ENCODE measurements at places on chromosomes 11 and 22.

- DNase-seq: no peak
Observed at GRCh38 chr11:105960252-105961245, 61.5 kb downstream of the MSANTD4 start.

DNA sequence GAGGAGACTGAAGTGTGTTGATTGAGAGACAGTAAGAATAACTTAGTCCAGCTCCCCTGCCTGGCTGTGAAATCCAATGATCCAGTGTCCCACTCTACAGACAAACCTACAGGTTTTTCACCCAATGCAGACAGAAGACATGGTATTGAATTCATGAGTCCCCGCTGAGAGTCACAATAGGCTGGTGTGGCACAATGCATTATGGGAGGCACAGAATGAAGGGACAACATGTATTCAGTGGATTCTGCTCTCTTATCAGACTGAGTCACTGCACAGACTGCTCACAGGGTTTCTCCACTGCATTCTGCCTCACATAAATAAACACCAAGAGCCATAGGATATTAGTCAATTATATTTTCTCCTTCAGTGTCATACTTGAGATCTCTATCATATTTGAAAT lies 55.2 kb upstream of the TOP3B start:
- DNase-seq: peak; percentile 25

DNA sequence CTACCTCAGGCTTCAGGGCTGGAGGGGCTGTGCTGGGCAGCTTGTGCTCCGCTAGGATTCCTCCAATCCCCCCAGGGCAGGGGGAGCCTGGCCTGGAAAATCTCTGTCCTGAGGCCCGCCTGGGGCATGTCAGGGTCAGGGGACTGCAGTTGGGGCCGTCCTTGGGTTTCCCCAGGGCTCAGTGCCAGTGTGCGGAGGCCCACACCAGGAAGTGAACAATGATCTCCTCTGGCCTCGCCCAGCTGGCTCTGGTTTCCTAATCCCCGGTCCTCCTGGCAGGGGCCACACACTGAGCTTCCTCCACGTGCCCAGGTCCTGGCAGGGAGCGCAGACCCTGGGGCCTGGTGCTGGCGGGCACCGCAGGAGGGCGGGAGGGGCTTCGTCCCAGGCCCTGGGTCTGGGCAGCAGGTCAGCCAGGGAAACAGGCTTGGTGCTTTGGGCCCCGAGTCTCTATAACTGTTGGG lies 1.4 kb upstream of the MUC2 start:
- peak; percentile 75 for DNase-seq

DNA sequence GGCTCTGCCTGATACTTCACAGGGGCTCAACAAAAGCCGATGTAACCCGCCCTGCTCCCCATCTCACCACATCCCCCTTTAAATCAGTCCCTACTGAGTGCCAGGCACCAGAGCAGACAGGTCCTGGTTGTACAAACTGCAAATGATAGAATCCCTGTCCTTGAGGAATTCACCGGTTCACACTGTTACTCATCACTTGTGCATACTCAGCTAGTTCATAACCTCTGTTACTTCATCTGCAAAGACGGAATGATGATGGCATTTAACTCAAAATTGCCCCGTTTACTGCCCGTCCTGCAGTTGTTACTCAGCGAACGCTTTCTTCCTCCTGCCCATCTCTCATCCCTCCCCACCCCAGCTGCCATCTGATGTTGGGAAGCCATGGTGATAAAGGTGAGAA lies 384.7 kb downstream of the OPCML start:
- no peak for DNase-seq

DNA sequence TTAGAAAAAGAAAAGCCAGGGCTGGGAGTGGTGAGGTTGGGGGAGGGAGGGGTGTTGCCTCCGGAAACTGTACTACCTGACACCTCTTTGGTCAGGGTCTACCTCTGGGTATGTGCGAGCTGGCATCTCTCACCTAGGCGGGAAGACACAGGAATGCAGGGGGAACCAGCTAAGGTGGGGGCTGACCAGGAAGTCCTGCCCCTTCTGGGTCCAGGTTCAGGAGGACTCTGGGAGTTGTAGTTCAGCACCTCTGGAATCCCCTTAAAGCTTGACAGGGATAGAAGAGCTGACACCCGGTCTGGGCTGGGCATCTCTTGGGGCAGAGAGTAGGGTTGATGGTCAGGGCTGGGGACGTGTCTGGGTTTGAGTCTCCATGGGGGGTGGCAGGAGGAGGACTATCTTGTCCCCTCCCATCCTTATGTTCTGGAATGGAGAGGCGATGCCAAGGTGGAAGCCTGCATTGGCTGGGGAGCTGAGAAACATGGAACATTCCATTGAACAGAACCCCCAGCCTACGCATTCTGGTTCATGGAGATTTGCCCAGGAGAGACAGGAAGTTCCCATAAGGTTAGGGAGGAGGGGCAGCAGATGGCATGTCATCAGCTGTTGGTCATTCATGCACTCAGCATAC lies 2.1 kb upstream of the KIAA1671 start:
- peak; percentile 50 for DNase-seq

- peak; percentile 85 for DNase-seq
Observed at GRCh38 chr11:1564535-1565172, 7.4 kb downstream of the DUSP8 start.

- no peak for DNase-seq
Observed at GRCh38 chr11:19985111-19985510, 175.2 kb downstream of the DBX1 start.

GRCh38 chr11:99391245-99391644 lies 370.5 kb downstream of the CNTN5 start:
- no peak for DNase-seq

GRCh38 chr11:112932593-112932992 lies 28.6 kb upstream of the NCAM1 start:
- DNase-seq: no peak

DNA sequence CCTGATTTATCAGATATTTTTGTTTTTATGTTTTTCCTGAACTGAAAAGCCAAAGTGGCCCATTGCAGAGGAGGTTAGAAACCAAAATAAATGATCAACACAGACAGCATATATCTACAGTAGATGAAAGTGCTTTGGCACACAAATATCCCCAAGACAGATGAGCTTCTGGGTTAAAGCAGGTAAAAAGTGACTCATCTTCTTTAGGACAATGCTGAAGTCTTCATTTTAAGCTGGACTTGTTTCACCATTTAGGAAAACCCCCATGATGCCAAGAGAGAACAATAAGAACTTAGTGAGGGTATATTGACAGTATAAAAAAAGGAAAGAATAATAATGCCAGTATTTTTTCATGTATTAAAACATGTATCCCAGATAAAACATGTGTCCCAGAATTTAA lies 100.8 kb upstream of the OR9G4 start:
- DNase-seq: no peak

DNA sequence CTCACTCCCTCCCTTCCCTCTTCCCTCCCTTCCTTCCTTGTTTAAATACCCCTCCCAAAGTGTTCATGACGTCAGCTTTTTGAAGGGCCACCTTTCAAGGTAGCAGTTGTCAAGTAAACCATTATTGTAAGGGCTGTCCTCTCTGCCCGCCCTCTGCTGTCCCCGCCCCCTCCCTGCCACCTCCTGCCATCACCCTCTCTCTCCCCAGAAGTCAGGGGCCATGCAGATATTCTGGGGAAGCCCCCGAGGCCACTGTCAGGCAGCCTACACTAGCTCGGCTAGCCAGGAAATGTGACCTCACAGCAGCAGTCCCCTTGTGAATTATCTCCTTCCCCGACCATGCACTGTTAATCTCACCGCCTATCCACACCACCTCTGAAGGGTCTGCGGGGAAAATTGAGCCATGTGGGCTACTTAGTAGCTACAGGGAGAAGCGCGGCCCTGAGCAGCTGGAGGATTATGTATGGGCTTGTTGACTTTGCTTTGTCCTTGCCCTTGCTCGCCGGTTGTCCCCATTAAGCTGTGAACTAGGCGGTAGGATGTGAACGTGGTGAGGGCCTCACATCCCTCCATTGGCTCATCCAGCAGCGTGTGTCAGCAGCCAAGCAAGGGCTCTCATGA lies 42.1 kb upstream of the ATXN10 start:
- no peak for DNase-seq

DNA sequence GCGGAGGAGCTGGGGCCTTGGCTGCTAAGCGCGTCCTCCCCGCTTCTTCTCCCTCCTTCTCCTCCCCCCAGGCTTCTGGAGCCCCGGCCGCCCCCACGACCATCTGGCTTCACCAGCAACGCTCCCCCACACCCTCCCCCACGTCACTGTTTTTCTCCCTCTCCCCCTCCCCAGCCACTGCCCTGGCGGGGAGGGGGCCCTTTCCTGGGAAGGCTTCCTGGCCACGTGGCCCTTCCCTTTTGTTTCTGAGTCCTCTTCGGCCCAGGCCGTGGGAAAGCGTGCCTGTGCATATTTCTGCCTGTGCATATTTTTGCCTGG lies 27.7 kb downstream of the RTN4R start:
- DNase-seq: no peak

DNA sequence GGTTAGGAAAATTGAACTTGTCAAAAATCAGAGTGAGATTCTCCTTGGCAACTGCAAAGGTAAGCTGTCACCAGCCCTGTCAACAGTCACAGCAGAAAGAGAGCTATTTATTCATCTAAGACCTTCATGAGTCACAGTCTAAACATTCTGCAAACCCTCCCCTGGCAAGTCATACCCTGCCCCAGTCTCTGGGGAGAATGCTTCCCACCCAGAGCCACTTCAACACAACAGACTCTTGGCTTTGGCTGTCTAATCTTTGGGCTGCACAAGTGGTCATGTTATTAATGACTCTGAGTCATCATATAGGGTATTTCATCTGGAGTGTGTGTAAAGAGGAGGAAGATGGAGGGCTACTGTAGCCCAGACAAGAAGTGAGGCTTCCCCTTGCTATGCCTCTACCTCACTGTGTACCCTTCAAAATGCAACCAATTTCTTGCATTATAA lies 153.4 kb downstream of the CCDC34 start:
- DNase-seq: peak; percentile 93

DNA sequence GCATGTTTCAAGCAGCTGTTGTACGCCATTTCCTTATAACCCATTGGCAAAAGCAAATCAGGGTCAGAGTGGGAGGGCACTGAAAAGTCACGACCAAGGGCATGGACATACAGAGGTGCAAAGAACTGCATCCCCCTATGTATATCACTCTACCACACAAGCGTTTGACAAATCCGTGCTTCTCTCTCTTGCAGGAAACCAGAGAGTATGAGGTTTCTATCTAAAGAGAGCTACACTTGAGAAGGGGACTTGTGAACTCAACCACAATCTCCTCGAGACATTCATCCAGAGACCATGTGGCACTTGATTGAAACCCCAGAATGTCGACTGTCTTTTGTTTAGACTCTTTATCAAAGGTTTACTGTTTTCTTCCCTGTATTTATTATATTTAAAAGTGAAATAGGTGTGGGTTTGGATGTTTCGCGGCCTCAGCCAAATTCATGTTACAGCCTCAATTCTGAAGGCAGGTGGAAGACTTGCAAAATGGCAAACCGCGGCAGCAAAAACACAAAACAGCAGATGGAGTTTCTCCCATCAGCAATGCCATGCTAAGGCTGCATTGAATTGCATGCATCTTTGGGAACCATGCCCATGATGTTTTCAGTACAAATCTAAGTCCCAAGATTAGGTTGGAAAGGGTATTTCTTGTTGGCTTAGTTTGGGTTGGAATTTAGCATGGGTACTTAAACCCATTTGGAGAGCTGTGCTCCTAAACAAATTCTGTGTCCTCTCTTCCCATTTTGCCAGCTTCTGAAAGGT lies 48.8 kb upstream of the ASPHD2 start:
- no peak for DNase-seq

- no peak for DNase-seq
Observed at GRCh38 chr22:47748957-47749356, 986.5 kb downstream of the TBC1D22A start.

- no peak for DNase-seq
Observed at GRCh38 chr11:42778193-42778592, 533.6 kb upstream of the API5 start.

DNA sequence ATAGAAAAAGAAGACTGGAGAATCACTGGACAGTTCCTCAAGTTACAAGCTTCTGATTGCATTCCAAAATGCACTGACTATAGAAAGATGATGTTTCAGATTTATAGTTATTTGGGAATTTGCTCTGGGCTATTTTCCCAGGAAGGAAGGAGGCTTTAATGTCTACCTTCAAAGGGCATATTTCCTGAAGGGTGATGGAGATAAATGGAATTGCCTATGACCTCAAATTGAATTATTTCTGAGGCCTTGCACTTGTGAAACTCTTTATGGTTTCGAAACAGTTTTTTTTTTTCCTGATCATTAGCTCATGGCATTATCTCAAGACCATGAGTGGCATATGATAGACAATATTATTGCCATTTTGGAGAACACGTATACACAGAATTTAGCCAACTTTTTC lies 333.9 kb downstream of the METTL15 start:
- peak; percentile 66 for DNase-seq

DNA sequence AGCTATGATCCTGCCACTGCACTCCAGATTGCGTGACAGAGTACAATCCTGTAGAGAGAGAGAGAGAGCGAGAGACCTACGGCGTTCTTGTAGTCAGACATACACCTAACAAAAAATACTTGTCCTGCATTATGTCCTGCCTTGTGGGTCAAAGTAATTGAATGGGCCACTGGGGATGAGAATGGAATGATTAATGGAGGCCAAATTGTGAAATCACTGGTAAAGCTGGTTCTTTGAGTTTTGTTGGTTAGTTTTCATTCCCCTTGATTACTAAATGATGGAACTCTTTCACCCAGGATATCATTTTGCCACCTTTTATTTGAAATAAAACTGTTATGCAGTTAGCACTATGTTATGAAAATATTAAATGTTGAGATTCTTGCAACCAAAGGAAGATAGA lies 18.7 kb downstream of the GAS2 start:
- no peak for DNase-seq

GRCh38 chr22:40178417-40179409 lies 988 bp downstream of the TNRC6B start:
- DNase-seq: peak; percentile 17

DNA sequence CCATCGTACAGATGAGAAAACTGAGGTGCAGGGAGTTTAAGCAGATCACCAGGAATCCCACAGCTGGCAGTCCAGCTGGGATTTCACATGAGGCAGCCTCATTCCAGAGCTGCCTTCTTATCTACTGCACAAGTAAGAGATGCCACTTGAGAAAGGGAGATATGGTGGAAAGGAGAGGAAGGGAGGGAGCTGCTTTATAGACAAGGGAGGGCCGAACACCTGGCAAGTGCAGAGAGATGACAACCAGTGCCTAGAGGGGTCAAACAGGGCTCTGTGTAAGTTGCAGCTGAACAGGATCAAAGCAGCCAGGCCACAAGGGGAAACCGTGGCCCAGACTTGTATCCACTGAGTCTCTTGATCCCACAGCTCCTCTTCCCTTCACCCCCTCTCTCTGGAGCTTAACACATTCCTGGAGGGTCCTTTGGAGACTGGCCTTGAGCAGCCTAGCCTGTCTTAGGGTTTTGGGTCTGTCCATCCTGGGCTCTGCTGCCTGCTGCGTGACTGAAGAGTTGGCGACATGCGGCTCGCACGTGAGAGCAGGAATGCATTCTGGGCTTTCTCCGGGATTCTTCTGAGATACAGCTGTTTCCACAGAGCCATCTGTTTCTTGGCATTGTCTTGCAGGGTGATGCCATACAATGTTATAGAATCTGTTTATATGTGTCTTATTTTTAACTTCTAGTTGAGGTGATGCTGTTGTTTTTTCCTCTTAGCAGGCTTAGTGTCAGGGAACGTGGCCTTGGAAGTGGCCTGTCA lies 268.5 kb upstream of the SYN3 start:
- peak; percentile 30 for DNase-seq

GRCh38 chr11:130400781-130401483 lies 27.5 kb downstream of the ADAMTS8 start:
- no peak for DNase-seq

Data from NCI-H226 (cell line).